PC-9 (cell line): ENCODE measurements at places on chromosomes 11 and 22.

DNA sequence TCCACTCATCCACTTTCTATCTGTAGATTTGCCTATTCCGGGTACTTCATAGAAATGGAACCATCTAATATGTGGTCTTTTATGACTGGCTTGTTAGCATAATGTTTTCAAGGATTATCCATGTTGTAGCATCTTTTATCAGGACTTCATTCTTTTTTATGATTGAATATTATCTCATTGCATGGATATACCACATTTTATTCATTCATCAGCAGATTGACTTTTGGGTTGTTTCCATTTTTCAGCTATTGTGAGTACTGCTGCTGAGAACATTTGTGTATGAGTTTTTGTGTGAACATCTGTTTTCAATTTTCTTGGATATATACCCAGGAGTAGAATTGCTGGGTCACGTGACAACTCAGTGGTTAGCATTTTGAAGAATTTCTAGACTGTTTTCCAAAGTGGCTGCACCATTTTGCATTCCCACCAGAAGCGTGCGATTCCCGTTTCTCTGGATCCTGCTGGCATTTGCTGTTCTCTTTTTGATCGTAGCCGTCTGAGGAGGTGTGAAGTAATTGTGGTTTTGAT lies 8.9 kb downstream of the DERL3 start:
- no peak for DNase-seq

DNA sequence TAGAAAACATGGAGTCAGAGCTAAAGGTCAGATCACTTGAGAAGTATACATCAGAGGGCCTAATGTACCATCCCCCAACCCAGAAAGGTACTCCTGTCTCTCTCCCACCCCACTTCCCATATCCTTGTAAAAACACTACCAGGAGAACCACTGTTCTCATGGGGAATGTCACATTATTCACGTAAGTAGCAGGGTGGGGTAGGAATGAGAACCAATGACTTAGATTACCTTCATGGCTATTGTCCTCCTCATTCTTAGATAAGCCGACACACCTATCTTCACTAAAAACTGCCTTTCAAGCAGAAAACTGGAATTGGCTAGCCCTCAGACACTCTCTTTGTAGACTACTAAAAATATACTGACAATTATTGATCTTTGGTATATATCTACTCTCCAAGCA lies 63.6 kb downstream of the CEP57 start:
- DNase-seq = no peak

DNA sequence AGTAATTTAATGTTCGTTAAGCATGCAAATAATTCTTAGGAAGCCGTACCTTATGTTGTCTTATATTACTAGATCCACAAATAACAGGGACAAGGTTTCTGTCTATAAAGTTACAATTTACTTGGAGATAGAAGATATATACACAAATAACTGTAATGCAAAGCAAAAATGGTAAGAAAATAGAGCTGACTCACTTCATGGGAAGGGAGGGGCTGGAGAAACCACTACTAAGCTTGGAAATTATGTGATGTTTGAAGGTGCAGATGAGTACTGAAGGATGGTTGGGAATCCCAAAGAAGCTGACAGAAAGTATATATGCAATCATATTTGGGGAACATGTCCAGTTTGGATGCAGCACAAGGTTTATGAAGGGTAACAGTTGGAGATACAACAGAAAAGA lies 4.0 kb downstream of the NPAT start:
- DNase-seq = no peak

GRCh38 chr22:19708321-19709011 lies 5.8 kb upstream of the SEPTIN5 start:
- no peak for DNase-seq

GRCh38 chr22:29755889-29756288 lies 10.9 kb downstream of the ZMAT5 start:
- DNase-seq = no peak
